HAP-1 (cell line): ENCODE measurements at places on chromosomes 6 and 20.
A peak's percentile ranks its signal among the peaks of the same experiment; 100 is the strongest.

GRCh38 chr6:5093231-5094015, 8.3 kb downstream of the PPP1R3G start:
- no peak for DNase-seq

DNA sequence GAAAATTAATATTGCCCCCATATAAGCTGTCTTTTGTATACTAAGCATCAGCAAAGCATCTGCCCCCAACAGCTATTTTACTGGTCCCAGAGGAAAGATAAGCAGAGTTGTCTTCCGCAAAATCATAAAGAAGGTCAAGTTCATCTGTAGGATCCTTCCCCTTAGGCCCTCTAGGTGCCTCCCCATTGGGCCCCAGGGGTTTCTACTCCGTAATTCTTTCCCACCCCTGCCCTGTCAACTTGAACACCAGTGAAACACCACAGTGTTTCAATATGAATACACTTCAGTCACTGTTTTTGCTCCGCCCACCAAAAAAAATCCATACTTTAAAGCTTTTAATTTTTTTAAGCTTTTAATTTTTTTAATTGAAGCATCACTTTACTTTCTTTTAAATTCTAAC, 159.2 kb downstream of the ATXN1 start:
- DNase-seq = no peak

- peak; percentile 23 for DNase-seq
These were observed 655 bp downstream of the FAM184A start for GRCh38 chr6:119077643-119078375.

- no peak for DNase-seq
These were observed 223.1 kb downstream of the BCAS1 start for GRCh38 chr20:53847139-53847836.

DNA sequence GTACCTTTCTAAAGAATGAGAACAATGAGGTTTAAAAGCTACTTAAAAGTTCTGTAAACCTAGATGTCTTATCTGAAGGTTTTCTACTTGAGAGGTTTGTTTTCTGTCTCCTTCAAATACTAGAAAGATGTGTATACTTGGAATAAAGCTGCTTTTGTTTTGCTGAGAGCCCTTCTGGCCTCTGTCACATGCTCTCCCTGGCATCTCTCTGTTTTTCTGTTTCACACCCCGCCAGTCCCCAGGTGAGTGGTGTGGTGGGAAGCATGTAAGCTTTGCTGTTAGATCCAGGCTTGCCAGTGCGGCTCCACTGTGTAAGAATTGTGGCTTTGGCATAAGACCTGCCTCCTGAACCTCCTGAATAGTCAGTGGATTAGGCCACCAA, 56.8 kb downstream of the SNX9 start:
- no peak for DNase-seq

DNA sequence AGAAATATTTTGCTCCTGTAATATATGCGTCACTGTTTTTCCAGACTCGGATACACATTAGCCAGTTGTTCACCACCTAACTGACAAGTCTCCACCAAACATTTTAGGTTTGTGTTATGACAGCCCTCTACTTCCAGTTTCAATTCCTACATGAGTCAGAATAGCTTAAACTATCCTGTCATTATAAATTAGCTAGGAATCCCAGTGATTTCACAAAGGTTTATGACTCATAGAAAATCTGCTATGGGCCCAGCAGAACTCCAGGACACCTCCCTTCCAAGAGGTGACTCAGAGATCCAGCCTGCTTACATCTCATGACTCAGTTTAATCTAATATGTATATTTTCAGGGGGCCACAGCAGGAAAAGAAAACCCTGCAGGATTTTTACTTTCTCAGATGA, 17.4 kb upstream of the PLCB4 start:
- no peak for DNase-seq
